ENCODE measurements at places on chromosomes 4 and X. TPM values are rescaled to one million over a fixed set of nuclear protein-coding genes. Genes with fewer than 3 reads are reported as not detected.

Gene SLC16A2
- total RNA-seq: 17.1 TPM

Gene CSAG2
- not detected for total RNA-seq

Gene RASGEF1B
- total RNA-seq: 17.2 TPM

Gene ABLIM2
- 44.2 TPM for total RNA-seq

DNA sequence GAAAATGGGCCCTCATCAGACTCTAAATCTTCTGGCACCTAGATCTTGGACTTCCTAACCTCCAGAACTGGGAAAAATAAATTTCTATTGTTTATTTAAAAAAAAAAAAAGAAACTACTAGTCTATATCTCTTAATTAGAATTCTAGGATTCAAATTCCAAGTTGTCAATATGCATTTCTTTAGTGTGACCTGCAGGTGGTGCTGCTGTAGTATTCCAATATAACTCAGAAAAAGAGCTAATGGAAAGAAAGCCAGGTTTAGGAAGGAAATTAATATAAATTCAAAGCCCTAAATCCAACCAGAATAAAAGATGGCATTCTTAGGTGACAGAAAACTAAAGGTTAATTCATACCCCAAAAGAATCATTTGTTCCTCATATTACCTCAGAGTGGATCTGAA is 80.0 kb upstream of the NALF2 start:
- DNase-seq: peak; percentile 18

GRCh38 chr4:138866314-138866713 is 149.3 kb upstream of the NOCT start:
- no peak for DNase-seq

DNA sequence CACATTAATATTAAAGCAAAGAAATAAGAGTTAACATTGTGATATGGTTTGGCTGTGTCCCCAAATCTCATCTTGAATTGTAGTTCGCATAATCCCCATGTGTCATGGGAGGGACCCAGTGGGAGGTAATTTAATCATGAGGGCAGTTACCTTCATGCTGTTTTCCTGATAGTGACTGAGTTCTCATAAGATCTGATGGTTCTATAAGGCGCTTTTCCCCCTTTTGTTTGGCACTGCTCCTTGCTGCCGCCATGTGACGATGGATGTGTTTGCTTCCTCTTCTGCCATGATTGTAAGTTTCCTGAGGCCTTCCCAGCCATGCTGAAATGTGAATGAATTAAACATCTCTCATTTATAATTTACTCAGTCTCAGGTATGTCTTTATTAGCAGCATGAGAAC is 153.8 kb upstream of the GALNT7 start:
- DNase-seq: no peak

DNA sequence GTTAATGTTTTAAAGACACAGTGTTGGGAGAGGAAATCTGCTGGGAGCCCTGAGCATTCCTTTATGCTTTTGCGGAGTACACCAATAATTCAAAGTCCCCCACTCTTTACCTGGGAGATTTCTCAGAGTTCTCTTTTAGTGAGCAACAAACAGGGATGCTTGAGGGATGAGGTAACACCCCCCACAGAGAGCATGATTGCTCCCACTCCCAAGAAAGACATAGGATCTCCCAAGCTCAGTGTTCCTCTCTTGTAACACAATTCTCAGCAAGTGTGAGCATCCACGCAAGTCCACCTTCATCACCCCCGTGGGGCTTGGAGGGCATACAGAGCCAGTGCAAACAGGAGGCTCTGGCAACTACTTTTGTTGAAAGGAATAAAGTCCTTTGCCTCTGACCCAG is 36.1 kb downstream of the GSPT2 start:
- no peak for DNase-seq

GRCh38 chrX:10949541-10949940 is 161.6 kb upstream of the HCCS start:
- no peak for DNase-seq

DNA sequence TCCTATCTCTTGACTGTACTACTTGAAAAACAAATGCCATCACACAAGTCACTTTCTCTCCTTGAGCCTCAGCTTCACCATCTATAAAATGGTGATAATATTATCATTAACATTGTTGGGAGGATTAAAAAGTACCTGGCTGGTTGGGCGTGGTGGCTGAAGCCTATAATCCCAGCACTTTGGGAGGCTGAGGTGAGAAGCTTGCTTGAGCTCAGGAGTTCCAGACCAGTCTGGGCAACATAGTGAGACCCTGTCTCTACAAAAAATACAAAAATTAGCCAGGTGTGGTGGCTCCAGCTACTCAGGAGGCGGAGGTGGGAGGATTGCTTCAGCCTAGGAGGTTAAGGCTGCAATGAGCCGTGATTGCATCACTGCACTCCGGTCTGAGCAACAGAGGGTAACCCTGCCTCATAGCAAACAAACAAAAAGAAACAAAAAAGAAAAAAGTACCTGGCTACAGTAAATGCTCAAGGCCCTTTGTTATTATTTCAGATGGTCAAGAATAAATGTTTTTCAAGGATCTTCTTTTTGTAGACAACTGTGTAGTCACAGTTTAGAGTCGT is 120.3 kb downstream of the CHRNA9 start:
- DNase-seq: no peak

DNA sequence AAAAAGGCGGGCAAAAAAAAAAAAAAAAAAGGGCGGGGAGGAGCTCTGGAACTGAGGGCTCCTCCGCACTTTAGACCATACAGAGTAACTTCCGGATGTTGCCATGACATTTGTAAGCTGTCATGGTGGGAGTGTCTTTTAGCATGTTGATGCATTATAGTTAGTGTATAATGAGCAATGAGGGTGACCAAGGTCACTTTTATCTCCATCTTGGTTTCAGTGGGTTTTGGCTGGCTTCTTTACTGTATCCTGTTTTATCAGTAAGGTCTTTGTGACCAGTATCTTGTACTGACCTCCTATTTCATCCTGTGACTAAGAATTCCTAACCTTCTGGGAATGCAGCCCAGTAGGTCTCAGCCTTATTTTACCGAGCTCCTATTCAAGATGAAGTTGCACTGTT is 193.4 kb downstream of the UGT8 start:
- DNase-seq: no peak

DNA sequence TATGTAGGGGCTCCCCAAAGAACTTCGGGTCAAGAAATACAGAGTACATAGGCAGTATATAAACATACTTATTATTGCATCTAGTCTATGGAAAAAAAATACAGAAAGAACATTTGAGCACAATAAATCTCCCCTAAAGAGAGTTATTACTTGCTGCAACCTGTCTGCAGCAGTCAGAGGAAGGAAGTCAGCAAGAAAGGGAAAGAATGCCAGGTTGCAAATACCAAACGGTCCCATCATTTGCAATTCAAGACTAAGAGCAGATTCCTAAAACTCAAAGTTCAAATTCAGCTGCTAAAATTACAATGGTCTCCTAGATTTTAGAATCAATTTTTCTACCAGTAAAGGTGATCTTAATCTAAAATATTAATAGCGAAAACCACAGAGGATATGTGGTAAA is 236.2 kb upstream of the NUDT6 start:
- DNase-seq: no peak

DNA sequence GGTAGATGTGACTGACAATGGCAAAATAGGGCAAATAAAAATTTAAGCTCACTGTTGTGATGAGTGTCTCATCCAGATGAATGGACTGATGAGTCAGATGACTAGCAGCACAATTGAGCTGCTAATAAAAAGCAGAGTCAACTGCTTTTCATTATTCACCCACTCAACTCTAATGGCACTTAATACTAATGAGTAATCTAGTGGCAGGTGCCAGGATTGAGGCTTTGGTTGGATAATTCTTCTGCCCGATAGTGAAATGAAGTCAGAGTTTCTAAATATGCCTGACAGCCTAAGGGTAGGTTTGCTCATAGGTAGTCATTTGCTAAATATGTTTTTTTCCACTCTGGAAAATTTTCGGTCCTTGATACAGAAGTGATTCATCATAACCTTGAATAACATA is 10.4 kb downstream of the OGT start:
- DNase-seq: no peak

DNA sequence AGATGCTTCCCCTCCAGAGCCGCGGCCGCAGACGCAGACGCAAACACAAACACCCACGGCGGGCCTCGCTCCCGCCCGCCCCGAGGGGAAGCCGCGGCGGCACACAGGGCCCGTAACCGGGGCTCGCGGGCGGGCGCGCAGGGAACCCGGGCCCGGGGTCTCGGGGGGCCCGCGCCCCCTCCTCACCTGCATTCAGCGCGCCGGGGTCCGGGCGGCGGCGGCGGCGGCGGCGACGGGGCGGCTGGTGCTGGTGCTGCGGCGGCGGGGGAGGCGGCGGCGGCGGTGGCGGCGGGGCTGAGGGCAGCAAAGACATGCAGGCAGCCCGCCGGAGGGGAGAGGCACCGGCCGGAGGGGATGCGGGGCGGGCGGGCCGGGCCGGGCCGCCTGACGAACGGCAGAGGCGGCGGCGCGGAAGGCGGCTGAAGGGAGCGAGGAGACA is 255 bp upstream of the CNOT6L start:
- DNase-seq: peak; percentile 40

GRCh38 chr4:122450847-122451246 is 5.7 kb downstream of the IL2 start:
- no peak for DNase-seq

DNA sequence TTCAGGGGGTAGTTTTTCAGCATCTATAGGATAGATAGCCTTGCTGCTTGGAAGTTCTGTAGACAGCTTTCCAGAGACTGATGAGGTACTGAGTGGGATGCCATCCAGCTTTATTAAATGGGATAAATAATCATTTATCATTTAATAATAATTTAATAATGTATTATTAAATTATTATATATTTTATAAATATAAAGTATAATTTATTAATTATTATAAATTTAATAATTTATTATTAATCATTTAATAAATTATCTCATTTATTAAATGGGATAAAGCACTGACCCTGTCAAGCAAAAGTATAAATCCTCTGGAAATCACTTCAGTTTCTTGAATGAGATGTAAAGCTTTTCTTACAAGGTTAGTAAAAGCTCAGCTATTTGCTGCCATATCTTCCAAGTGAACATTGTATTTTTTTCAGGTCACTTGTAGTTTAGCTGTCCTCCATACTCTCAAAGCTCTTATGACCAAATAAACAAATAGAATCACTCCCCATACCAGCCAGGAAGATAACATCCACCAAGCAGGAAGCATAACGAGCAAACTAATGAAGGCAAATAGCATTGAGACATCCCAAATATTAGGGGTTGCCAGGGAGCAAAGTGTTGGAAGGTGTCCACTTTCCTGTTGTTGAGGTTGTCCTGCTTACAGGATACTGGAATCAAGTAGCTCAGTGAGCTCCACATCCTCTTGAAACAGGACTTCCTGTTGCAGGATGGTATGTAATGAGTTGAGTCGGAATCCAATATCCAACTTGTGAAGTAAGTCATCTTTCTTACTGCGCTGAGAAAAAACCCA is 88.9 kb downstream of the ZNF674 start:
- DNase-seq: peak; percentile 1

DNA sequence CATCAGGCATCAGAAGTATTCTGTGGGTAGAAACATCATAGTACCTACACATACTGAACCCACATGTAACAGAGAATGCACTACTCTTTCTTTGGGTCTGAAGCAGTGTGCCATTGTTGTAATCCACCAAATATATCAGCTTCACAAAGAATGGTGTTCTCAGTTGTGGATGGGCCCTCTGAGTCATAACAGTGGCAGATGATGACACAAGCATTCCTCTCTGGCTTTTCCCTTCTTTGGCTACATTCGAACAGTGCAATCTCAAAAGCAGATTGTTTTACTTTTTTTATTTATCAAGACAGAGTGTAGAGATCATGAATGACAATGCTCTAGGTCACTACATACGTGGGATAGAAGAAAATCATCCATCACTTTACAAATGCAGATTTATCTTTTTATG is 247.2 kb upstream of the EPHA5 start:
- no peak for DNase-seq

- peak; percentile 15 for DNase-seq
Observed at GRCh38 chr4:113077575-113077974, 28.1 kb downstream of the ANK2 start.

GRCh38 chr4:147617841-147618691 is 869 bp downstream of the TMEM184C start:
- DNase-seq: no peak

- DNase-seq: no peak
Observed at GRCh38 chr4:129377131-129377845, 281.3 kb downstream of the C4orf33 start.

- DNase-seq: peak; percentile 69
Observed at GRCh38 chr4:48340276-48340964, 909 bp upstream of the SLAIN2 start.

DNA sequence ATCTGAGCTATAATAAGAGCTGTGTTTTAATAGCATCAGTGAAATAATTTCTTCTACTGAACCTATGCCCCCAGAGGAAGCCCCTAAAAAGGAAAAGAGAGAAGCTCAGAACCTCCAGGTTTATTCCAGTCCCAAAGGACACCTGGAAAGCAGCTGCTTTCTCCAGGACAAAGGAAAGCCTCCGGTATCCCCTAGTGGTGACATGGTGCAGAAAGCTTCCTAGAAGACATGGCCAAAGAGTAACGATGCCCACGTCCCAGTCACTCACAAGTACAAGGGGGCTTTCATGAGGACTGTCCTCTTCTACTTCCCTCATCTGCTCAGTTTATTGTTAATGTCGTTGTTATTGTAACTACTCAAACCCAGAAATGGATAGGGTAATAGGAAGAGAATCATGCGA is 343.9 kb downstream of the UNC5C start:
- no peak for DNase-seq

GRCh38 chr4:76211769-76212708 is 1.6 kb downstream of the SCARB2 start:
- no peak for DNase-seq

DNA sequence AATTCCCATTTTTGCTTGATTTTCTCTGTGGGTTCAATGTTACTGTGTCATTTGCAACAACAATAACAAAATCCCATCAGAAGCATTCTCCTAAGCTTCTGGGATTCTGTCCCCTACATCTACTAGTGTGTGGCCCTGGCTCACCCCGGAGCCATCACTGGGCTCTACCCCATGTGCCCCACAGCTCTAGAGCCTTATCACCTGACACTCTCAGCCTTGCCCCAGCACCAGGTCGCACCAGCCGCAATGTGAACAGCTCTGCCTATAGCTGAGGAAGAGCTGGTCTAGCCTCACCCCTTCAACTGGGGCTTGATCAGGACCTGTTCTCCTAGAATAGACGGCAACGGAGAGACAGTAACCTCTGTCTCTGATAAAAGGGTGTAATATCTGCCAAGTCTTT is 161.7 kb downstream of the SHROOM3 start:
- no peak for DNase-seq

Data from tongue (tissue), 3 donors.